Heart left ventricle (tissue), 16 donors: ENCODE measurements at places on chromosomes 6 and 20. TPM values are rescaled to one million over a fixed set of nuclear protein-coding genes. Genes with fewer than 3 reads are reported as not detected.

Gene VGLL2
- 0.52 TPM for total RNA-seq

Gene ADGRF1
- not detected for total RNA-seq

DNA sequence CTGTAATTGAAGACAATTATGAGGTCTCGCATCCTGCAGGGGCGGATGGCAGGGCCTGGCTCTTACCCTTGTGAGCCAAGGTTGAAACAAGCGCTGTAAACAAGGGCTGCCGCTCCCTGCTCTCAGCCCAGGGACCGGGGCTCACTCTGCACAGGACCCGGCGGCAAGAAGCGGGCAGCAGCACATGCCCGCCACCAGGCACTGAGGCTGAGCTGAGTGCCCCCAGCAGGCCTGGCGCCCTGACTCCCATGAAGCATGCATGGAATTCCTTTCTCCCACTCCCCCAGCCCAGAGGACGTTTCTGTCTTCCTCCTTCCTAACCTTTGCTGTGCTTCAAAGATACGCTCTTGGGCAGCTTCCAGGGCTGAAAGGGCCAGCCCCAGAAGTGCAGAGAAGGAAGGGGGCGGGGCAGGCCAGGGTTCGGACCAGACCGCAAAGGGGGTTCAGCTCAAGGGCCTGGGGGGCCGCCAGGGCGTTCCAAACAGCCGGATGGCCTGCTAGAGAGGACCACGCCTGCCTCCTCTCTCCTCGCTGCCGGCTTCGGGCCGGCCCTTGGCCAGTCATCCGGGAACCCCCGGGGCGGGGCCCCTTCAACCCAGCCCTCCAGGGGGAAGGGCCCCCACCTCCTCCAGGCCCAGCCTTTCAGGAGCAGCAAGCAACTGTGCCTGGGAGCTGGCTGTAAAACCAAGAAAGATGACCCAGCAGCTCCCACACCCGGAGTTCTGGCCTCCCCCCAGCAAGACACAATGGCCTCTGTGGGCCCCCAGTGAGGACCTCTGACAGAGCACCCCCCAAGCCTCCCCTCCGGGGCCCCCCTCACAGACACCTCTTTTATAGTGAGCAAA, 109.9 kb downstream of the NOL4L start:
- H3K4me3 ChIP-seq = peak overlapping the region; percentile 52
- peak overlapping the region; percentile 83 for H3K27ac ChIP-seq
- H3K27me3 ChIP-seq = no peaks in the 10 kb centered on the region
- peak; percentile 95 for DNase-seq

- peaks cover 100% of the 10 kb centered on the region for H3K4me1 ChIP-seq
- no peaks in the 10 kb centered on the region for H3K36me3 ChIP-seq
- DNase-seq = no peak
- H3K27me3 ChIP-seq = no peaks in the 10 kb centered on the region
- H3K27ac ChIP-seq = peak overlapping the region; percentile 91
- no peak overlapping the region for H3K4me3 ChIP-seq
Measured at GRCh38 chr20:25040438-25040831, 17.5 kb downstream of the ACSS1 start.

DNA sequence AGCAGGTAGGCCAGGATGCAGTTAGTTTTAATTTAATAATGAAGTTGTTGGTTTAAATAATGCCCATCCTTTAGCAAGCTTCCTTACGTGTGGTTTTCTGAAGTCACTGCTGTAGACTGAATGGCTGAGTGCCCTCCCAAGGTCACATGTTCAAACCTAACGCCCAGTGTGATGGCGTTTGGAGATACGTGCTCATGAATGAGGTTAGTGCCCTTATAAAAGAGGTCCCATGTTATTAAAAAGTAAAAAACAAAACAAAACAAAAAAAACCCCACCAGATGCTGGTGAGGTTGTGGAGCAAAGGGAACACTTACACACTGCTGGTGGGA, 16.3 kb downstream of the LRP11 start:
- no peak overlapping the region for H3K27ac ChIP-seq
- H3K36me3 ChIP-seq = peaks cover 10% of the 10 kb centered on the region
- no peaks in the 10 kb centered on the region for H3K27me3 ChIP-seq
- no peak overlapping the region for H3K4me3 ChIP-seq
- peaks cover 20% of the 10 kb centered on the region for H3K4me1 ChIP-seq
- no peak for DNase-seq

Gene SLC29A1
- total RNA-seq = 169 TPM

- H3K36me3 ChIP-seq = no peaks in the 10 kb centered on the region
- peak overlapping the region; percentile 72 for H3K4me3 ChIP-seq
- peak overlapping the region; percentile 97 for H3K27ac ChIP-seq
- H3K27me3 ChIP-seq = no peaks in the 10 kb centered on the region
Measured at GRCh38 chr6:27478141-27478705, 5.3 kb upstream of the ZNF184 start.

DNA sequence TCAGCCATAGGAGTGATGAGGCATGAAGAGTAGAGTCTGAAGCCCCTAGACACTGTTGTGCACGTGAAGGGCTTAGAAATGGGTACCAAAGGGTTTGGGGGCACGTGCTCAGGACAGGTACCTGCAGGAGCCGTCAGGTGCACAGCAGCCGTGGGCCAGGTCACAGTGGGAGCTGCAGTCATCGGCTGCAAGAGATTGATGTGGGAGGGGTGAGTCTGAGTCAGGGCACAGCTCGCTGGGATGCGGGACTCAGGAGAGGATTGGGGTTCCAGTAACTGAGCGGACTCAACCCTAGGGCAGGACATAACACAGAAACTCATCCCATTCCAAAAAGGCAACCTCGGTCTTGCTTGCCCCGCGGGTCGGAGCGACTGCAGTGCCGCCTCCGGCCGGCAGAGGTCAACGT, 1.1 kb downstream of the DLK2 start:
- peak overlapping the region; percentile 59 for H3K4me3 ChIP-seq
- H3K27me3 ChIP-seq = peaks cover 26% of the 10 kb centered on the region
- H3K27ac ChIP-seq = no peak overlapping the region
- peaks cover 13% of the 10 kb centered on the region for H3K4me1 ChIP-seq

Gene C6orf52
- 3.6 TPM for total RNA-seq

GRCh38 chr20:1815502-1816085, 79.6 kb upstream of the SIRPA start:
- peak overlapping the region; percentile 60 for H3K27ac ChIP-seq
- H3K4me3 ChIP-seq = no peak overlapping the region
- H3K4me1 ChIP-seq = peaks cover 64% of the 10 kb centered on the region

DNA sequence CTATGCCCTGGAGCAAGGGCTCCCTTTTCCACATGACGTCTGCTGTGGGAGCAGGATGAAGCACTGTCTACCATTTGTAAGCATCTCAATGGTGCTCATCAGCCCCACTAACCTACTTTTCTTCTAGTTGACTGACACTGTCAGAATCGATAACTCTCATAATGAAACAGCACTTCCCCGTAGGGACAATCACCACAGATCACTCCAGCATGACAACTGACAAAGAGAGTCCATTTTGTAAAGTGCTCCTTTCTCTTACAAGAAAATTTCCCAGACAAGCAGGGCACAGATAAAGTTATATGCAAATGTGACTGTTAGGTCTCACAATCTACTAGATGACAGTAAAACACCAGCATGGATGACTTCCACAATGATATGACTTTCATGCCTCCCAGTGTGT, 46.4 kb downstream of the HEBP2 start:
- H3K4me3 ChIP-seq = no peak overlapping the region
- no peaks in the 10 kb centered on the region for H3K4me1 ChIP-seq
- H3K27ac ChIP-seq = no peak overlapping the region
- H3K36me3 ChIP-seq = peaks cover 24% of the 10 kb centered on the region
- no peaks in the 10 kb centered on the region for H3K27me3 ChIP-seq
- DNase-seq = no peak

GRCh38 chr6:167976708-167977107, 20.8 kb upstream of the KIF25 start:
- H3K27me3 ChIP-seq = no peaks in the 10 kb centered on the region
- H3K4me1 ChIP-seq = peaks cover 8% of the 10 kb centered on the region
- H3K36me3 ChIP-seq = peaks cover 1% of the 10 kb centered on the region
- H3K4me3 ChIP-seq = no peak overlapping the region
- H3K27ac ChIP-seq = no peak overlapping the region

Gene ASIP
- total RNA-seq = 3.4 TPM

GRCh38 chr6:163756079-163756478, 341.6 kb downstream of the QKI start:
- no peaks in the 10 kb centered on the region for H3K36me3 ChIP-seq
- H3K4me3 ChIP-seq = no peak overlapping the region
- H3K27me3 ChIP-seq = no peaks in the 10 kb centered on the region
- DNase-seq = no peak
- H3K4me1 ChIP-seq = no peaks in the 10 kb centered on the region

- peaks cover 7% of the 10 kb centered on the region for H3K4me1 ChIP-seq
- H3K27ac ChIP-seq = no peak overlapping the region
- H3K27me3 ChIP-seq = no peaks in the 10 kb centered on the region
- H3K4me3 ChIP-seq = no peak overlapping the region
- H3K36me3 ChIP-seq = no peaks in the 10 kb centered on the region
Measured at GRCh38 chr6:121771937-121772720, 336.7 kb downstream of the GJA1 start.

DNA sequence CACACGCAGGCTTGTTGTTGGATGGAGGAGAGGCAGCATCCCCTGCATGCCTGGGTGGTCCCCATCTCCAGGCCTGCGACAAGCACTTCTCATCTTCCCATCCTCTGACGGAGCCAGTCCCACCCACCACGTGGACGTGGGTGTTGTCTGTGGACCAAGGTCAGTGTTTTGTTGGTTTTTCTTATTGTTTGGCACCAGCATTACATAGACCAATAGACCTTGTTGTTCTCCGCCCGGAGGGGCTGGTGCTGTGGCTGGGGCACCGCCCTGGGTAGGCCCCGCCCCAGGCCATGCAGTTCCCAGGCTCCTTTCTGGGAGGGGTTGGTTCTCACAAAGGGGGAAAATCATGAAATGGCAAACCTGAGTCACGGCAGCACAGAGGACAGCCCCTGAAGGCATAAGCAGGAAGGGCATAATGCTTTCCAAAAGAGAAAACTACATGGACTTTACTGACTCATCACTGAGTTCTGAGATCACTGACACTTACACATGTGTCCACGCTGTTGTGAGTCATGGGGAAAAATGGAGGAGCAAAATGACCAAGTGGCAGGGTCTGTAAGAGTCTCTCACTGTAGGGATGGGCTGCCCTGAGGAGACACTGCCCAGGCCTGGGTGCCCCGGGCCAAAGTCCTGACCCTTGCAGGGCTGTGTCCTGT, 90.8 kb downstream of the THBS2 start:
- H3K27me3 ChIP-seq = no peaks in the 10 kb centered on the region
- peaks cover 9% of the 10 kb centered on the region for H3K4me1 ChIP-seq
- no peaks in the 10 kb centered on the region for H3K36me3 ChIP-seq
- H3K27ac ChIP-seq = peak overlapping the region; percentile 58

GRCh38 chr20:17161673-17162481, 65.0 kb upstream of the PCSK2 start:
- H3K27me3 ChIP-seq = no peaks in the 10 kb centered on the region
- no peak for DNase-seq
- no peaks in the 10 kb centered on the region for H3K4me1 ChIP-seq
- H3K36me3 ChIP-seq = no peaks in the 10 kb centered on the region
- no peak overlapping the region for H3K27ac ChIP-seq

Gene GLP1R
- total RNA-seq = 0.25 TPM

Gene VWA7
- 15.1 TPM for total RNA-seq

Gene UTRN
- 129 TPM for total RNA-seq

- H3K4me3 ChIP-seq = peak overlapping the region; percentile 85
- H3K27ac ChIP-seq = peak overlapping the region; percentile 86
- H3K36me3 ChIP-seq = peaks cover 25% of the 10 kb centered on the region
Measured at GRCh38 chr6:155313602-155314091, 637 bp downstream of the TFB1M start.

- H3K4me3 ChIP-seq = no peak overlapping the region
- no peaks in the 10 kb centered on the region for H3K27me3 ChIP-seq
- H3K4me1 ChIP-seq = no peaks in the 10 kb centered on the region
- no peak overlapping the region for H3K27ac ChIP-seq
Measured at GRCh38 chr6:167127785-167128531, 5.1 kb downstream of the CCR6 start.

GRCh38 chr20:37096415-37097041, 731 bp upstream of the RBL1 start:
- peak overlapping the region; percentile 85 for H3K27ac ChIP-seq
- no peak for DNase-seq
- H3K27me3 ChIP-seq = no peaks in the 10 kb centered on the region

Gene RCAN2
- 315 TPM for total RNA-seq

DNA sequence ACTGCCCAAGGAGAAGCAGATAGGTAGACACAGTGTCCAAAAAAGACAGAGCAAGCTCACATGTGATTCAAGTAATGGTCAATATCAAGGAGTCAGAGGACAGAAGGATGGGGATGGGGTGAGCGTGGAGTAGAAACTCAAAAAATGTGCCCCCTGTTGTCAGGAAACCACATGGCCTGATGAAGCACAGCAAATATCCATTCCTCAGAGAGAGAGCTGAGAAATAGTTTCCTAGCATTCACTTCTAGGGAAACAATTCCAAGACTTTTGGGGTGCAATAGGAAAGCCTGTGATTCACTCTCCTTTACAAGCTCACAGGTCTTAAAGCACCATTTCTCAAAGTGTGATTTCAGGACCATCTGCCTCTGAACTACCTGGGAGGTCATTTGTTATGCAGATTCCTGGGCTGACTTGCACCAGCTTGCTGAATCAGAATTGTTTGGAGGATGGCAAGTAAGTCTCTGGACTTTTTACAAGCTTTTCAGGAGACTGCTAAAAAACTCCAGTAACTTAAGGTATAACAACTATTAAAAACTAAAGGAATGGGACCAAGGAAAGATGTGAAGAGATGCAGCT, 432.8 kb downstream of the HDGFL1 start:
- H3K4me3 ChIP-seq = no peak overlapping the region
- DNase-seq = no peak
- no peaks in the 10 kb centered on the region for H3K27me3 ChIP-seq
- H3K4me1 ChIP-seq = no peaks in the 10 kb centered on the region
- H3K27ac ChIP-seq = no peak overlapping the region

Gene SLC26A8
- not detected for total RNA-seq

Gene TMEM244
- not detected for total RNA-seq

Gene WFDC6
- not detected for total RNA-seq

DNA sequence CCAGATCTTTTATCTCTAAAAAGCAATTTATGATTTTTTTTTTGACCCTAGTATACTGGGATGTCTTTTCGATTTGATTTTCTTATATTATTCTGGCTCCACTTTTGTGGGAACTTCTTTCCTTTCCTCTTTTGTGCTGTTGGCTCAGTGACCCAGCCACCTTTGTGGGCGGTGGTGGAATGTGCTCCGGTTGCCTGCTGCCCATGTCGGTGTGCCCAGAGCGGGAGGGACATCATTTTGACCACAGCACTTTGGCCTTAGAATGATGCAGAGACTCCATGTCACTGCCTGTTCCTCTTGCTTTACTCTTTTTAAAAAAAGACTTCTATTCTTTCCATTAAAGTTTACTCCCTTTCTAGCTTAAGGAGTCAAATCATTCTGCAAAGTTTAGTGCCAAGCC, 198.0 kb downstream of the FARS2 start:
- no peak overlapping the region for H3K27ac ChIP-seq
- H3K27me3 ChIP-seq = no peaks in the 10 kb centered on the region
